ENCODE measurements at places on chromosomes 12 and 14.
A peak's percentile ranks its signal among the peaks of the same experiment; 100 is the strongest.

GRCh38 chr12:105317942-105318621, 12.4 kb upstream of the C12orf75 start:
- peak; percentile 46 for DNase-seq

- no peak for DNase-seq
These were observed 172.7 kb downstream of the FOXA1 start for GRCh38 chr14:37422319-37422718.

- DNase-seq, result no peak
These were observed 3.6 kb upstream of the NPAS3 start for GRCh38 chr14:32934881-32935633.

- DNase-seq, result no peak
These were observed 44.0 kb downstream of the TBX5 start for GRCh38 chr12:114361992-114362391.

DNA sequence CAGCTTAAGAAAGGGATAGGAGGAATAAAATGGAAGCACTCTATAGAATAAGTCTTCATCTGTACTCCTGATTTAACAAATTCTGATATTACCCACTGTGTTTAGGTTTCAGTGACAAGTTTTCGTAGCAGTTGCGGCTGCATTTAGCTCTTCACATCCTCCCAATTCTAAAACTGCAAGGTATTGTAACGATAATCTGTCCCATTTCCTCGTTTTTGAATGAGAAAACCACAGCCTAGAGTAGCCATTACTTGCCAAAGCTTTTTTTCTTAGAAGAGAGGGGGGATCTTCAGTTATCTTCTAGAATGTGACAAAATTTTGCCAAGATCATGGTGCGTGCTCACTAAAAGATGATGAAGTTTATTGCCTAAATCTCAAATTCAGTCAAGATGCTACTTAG, 155.8 kb downstream of the PDE3A start:
- DNase-seq, result no peak

DNA sequence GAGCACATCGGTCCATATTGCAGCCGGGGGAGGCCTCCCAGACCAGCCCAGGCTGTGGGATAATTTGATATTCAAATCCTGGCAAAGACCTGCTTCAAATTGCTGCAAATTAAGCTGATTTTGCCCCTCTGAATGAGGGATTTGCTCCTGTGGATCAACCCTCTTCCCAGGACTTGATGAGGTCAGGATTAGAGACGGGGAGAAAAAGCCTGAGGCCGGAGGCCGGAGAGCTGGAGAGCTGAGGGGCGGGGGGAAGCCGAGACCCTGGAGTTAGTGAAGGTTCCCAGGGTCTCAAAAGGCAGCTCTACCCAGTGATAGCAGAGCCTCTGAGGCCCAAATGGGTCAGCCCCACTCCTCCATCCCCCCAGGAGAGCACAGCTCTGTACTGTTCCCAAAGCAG, 17.5 kb upstream of the VSX2 start:
- no peak for DNase-seq

- no peak for DNase-seq
These were observed 140.5 kb downstream of the AKAP6 start for GRCh38 chr14:32469388-32470160.

- DNase-seq, result no peak
These were observed 43.4 kb downstream of the SLC25A21 start for GRCh38 chr14:37129047-37129446.

DNA sequence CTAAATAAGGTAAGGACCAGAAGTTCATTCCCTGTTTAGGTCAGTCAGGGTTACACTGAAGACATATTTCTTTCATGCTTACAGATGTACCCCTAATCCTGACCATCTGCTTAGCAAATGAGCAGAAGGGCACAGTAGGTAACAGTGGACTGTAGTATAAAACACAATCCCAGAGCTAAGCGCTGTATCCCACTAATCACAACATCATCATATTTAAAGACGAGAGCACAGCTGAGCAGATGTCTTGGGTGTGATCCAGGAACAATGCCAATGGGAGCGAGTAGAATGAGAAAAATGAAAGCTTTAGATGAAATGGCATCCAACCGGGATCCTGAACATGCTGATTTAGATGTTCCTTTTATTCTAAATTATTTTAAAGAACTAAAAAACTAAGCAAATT, 213.4 kb downstream of the CCER1 start:
- no peak for DNase-seq

DNA sequence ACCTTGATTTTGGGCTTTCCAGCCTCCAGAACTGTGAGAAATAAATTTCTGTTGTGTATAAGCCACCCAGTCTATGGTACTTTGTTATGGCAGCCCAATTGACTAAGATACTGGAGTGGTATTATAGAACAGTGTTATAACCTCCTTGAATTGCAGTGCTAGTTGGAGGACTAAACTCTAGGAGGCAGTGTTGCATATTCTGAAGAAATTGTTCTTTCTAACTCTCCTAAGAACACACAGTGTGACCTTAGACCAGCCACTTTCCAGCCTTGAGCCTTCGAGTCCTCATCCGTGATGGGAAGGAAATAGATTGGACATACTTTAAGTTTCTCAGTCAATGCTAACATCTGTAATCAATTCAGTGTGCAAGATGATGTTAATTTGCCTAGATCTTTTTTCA, 22.4 kb upstream of the LRRC10 start:
- DNase-seq, result no peak

DNA sequence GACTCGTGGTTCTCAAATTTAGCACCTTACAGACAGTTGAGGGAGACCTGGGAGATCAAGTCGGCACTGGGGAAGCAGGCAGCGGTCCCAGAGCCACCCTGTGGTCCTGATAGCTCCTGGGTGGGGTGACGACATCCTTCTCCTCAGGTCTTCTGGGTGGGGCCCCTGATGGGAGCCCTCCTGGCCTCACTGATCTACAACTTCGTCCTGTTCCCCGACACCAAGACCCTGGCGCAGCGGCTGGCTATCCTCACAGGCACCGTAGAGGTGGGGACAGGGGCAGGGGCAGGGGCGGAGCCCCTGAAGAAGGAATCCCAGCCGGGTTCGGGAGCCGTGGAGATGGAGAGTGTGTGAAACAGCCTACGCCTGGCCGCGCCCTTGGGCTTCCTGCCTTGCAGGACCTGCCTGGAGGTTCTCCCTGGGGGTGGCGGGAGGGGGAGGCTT, 2.6 kb downstream of the AQP6 start:
- DNase-seq, result no peak

DNA sequence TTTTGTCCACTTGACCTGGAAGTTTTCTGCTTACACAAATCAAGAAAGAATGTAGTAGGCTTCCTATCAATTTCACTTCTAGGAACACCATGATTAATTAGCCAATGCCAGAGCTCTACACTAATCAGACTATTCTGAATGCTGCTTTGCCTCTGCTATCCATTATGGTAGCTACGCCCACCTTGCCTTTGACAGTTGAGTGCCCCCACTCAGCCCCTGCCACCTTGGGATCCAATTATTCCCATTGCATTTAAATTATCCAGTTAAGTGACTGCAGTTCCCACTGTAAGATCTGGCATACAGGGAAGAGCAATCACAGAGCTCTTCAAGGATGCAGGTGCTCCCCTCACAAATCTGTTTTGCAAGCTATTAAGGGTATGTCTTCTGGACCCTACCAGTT, 47.5 kb downstream of the FIGNL2 start:
- DNase-seq, result no peak

- DNase-seq, result no peak
These were observed 201.1 kb downstream of the LRIG3 start for GRCh38 chr12:58719161-58719560.

- DNase-seq, result no peak
These were observed 186.3 kb upstream of the EGLN3 start for GRCh38 chr14:34137001-34137745.

DNA sequence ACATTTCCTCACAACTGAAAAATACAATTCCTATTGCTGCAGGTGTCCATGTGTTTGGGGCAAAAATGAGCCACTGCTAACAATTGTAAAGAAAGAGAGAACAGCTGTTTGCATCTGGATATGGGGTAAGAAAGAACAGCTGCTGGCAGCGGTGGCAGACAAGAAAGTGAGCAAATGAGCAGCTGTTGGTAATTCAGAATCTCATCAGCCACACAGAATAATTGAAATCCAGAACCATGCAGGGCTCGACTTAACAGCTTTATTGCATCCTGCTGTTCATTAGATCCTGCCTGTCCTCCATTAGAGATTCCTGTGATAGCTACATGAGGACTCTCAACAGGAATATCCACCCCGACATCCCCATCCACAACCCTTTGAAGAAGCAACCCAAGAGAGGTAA, 62.5 kb upstream of the TSPAN8 start:
- DNase-seq, result no peak

- DNase-seq, result no peak
These were observed 114.5 kb downstream of the PHLDA1 start for GRCh38 chr12:75917083-75917482.

- no peak for DNase-seq
These were observed 129.5 kb downstream of the STXBP6 start for GRCh38 chr14:24920265-24921075.

DNA sequence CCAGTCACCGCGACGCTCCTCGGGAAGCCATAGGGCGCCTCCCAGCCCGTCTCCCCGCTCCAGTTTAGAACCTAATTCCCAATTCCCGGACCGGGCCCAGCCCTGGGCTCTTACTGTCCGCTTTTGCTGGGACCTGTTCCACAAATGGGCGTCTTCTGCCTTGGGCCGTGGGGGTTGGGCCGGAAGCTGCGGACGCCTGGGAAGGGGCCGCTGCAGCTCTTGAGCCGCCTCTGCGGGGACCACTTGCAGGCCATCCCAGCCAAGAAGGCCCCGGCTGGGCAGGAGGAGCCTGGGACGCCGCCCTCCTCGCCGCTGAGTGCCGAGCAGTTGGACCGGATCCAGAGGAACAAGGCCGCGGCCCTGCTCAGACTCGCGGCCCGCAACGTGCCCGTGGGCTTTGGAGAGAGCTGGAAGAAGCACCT, 797 bp downstream of the UNG start:
- DNase-seq, result no peak

DNA sequence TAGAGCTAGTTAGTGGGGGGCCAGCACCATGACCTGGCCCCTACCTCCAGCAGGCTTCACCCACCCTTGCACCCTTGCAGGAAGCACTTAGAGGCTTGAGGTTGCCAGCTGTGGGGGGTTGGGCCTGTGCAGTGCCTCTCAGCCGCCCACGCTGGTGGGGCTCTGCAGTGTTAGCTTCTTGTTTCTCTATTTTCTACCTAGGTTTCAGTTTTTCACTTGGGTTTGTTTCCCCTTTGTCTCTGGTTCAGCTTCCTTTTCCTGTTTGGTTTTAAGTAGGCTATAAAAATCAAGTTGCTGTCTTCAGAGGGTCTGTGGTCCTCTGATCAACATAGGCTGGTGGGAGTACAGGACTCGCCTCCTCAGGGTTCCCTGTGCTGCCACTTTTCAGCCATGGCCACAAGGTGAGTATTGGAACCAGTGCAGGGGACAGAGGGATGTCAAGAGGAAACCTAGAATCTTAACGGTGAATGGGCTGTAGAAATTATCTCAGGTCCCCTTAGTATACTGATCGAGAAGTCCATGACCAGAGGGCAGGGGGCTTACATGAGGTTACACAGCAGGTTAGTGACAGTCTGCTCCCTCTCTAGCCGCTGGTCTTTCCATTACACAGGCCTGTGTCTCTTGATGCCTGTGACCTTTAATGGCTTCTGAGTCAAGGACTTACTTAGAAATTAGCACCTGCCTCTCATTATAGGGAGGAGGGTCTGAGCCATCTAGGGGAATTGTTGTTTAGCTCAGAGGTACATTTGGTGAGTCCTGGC, at the start of gene EVL:
EVL (plus strand) TSS at position 312 of the 761 bp plus-strand sequence; CDS start at position 391, 79 bp downstream.
- no peak for DNase-seq

GRCh38 chr12:26205941-26206340, 10.6 kb downstream of the SSPN start:
- DNase-seq, result no peak

DNA sequence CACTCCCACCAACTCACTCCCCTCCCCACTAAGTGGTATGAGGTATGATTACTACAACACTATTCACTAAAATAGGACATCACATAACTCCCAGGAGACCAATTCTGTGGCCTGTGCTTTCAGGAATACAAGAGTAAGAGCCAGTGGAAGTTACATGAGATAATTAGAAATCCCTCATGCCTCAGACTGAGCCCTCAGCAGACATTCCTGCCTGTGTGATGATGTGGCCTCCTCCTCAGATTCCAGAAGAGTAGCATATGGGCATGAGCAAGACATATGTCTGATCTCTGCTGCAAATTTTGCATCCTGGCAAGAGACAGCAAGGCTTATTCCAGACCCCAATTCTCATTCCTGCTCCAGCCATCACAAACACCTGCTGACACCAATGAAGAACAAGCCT, 46.0 kb upstream of the BMP4 start:
- DNase-seq, result no peak

DNA sequence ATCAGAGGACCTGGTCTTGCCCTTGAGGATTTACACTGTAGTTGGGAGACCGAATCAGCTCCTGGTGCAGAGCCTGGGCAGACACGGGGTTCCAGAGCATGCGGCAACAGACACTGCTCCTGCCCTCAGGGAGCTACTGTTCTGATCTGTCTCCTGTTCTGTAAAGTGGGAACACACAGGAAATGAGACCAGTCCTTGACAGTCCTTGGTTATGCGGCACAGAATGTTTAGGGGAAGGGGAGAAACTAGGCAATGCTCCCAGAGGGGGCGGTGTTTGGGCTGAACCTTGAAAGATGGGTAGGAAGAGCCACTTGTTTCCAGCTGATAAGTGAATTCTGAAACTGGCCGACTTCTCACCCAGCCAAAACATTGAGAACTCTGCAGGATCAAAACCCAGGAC, 132.4 kb downstream of the ZFP36L1 start:
- no peak for DNase-seq

GRCh38 chr12:2183556-2184541, 131.1 kb downstream of the CACNA1C start:
- DNase-seq, result no peak

- DNase-seq, result no peak
These were observed 181.1 kb upstream of the STXBP6 start for GRCh38 chr14:25231004-25231403.

DNA sequence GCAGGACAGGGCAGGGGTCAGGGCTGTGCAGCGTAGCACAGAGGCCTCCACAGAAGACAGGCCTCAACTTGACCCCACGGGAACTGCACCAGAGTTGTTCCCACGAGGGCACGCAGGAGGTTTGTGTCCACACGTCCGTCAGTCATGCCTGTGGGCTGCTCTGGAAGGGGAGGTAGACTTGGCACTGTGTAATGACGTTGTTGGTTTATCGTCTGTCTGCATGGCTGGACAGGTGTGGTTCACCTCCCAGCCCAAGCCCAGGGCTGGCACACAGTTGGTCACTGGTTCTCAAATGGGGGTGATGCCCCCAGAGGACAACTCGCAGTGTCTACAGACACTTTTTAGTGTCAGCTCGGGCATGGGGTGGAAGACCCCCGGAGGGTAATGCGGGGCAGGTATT, 45.8 kb downstream of the CCNK start:
- no peak for DNase-seq

GRCh38 chr12:51923506-51924365, 16.4 kb downstream of the ACVRL1 start:
- no peak for DNase-seq

GRCh38 chr12:43072431-43072830, 479.6 kb downstream of the ADAMTS20 start:
- no peak for DNase-seq

GRCh38 chr12:121441555-121441954, 41.6 kb downstream of the RNF34 start:
- DNase-seq, result no peak

Data from NCI-H1436 treated with DMSO at 0.1 percent for 48 hours (cell line).